ENCODE measurements at places on chromosomes 13 and 19. TPM values are rescaled to one million over a fixed set of nuclear protein-coding genes. Genes with fewer than 3 reads are reported as not detected.

Gene KIR2DL3
- 0.19 TPM for total RNA-seq

Gene ZNF112
- not detected for total RNA-seq

Gene TGFBR3L
- total RNA-seq: 2.7 TPM

Gene SUPT20H
- total RNA-seq: 53.0 TPM

Gene EHD2
- total RNA-seq: 0.25 TPM

Gene ZNF571
- total RNA-seq: 30.5 TPM

Gene RFPL4AL1
- total RNA-seq: not detected

Gene PLPP2
- total RNA-seq: 0.24 TPM

Gene SLC7A10
- total RNA-seq: not detected

Gene CYP2A7
- not detected for total RNA-seq

Gene METTL21C
- not detected for total RNA-seq

Gene PRTN3
- total RNA-seq: not detected

Gene MIA
- not detected for total RNA-seq

Gene TRAPPC2B
- 9.9 TPM for total RNA-seq

Gene PGLYRP1
- not detected for total RNA-seq

Gene UPK1A
- not detected for total RNA-seq

Gene KLK6
- total RNA-seq: not detected

Gene NCAN
- total RNA-seq: not detected

Gene ZNF837
- 1.3 TPM for total RNA-seq

Gene FAM124A
- not detected for total RNA-seq

Gene C5AR2
- not detected for total RNA-seq

Gene SRRM5
- 0.31 TPM for total RNA-seq

Gene ATP4A
- total RNA-seq: not detected

Gene TMEM59L
- total RNA-seq: not detected

Gene ZSCAN1
- total RNA-seq: not detected

Gene TMEM272
- 1.1 TPM for total RNA-seq

Gene C1QTNF9B
- not detected for total RNA-seq

Gene ZNF121
- 43.2 TPM for total RNA-seq

Gene SLC7A1
- total RNA-seq: 15.2 TPM

Gene FFAR3
- not detected for total RNA-seq

Gene RGCC
- total RNA-seq: 578 TPM

Gene ZNF100
- 6.7 TPM for total RNA-seq

Gene CCDC8
- not detected for total RNA-seq

Gene PROZ
- total RNA-seq: not detected

Gene PSG11
- not detected for total RNA-seq

All from CD8-positive, alpha-beta T cell (primary cell).